GM04504 (cell line): ENCODE measurements at places on chromosomes 12 and 14.

- DNase-seq = no peak
These were observed 11.5 kb upstream of the SFSWAP start for GRCh38 chr12:131699434-131699833.

DNA sequence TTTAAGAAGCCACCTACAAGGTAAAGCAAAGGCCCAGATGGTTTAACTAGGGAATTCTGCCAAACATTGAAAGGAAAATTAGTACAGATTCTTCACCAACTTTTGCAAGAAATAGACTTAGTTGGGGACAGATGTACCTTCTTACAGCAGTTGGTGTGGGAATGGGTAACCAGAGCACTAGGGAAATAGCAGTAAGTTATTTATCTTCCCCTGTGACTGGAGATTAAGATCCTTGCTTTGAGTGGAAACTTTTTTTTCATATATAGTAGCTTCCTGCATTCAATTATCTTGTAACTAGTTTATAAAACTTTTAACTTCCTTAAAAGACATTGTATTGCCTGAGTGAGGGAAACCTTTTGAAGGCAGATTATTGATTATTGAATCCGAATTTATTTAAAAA lies 44.2 kb downstream of the ARID2 start:
- DNase-seq = no peak

- no peak for DNase-seq
These were observed 1.9 kb downstream of the SGPP1 start for GRCh38 chr14:63725786-63726460.

- DNase-seq = peak; percentile 63
These were observed 3.8 kb upstream of the CACNB3 start for GRCh38 chr12:48814262-48815125.

DNA sequence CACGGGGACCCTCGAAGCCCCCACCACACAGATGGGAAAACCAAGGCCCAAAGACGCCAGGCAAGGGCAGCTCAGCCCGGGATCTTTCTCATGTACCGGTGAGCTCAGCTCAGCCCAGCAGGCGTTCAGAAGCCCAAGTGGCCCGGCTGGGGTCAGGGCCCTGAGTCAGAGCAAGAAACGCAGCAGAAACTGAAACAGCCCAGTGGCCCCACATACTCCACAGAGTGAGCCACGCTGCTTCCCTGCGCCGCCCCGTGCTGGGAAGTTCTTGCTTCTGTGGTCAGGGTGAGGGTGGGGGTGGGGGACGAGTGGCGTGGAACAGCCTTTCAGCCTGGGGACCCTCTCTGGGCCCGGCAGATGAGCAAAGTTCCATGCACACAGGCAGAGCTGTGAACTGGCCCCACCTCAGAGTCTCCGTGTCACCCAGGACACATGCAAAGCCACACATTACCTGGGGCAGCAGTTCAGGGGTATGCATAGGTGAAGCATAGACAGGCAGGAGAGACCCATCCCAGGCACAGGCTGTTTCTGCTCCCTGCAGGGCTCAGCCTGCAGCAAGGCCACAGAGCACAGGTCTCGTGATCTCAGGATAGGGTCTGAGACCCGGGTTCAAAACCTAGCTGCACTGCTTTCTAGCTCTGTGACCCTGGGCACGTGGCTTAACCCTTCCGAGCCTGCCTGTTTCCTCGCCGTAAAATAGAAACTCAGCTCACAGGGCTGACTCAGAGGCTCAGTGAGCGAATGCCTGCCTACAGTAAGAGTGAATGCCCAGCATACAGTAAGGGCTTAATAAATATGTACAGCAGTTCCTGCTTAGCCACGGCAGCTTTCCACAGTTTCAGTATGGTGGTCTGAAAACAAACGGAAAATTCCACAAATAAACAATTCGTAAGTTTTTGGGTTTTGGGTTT lies 21.6 kb downstream of the NCOR2 start:
- DNase-seq = no peak

GRCh38 chr12:31235868-31236395 lies 90.0 kb downstream of the SINHCAF start:
- no peak for DNase-seq

DNA sequence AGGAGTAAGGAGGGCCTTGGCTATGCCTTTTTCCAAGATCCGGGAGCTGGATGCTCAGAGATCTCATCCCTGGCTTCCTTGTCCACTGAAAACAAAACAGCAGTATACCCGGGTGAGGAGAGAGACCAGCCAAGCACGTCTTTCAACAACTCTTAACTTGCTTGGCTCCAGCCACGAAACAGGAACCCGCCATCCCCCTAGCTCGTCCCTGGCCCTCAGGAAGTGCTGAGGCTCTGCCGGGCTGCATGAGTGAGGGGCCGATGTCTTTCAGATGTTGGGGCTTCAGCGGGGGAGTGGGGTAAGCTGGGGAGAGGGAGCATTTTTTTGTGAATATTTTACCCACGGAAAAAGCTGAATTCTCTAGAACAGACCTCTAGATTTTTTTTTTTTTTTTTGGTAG lies 231.1 kb downstream of the CACNA1C start:
- DNase-seq = peak; percentile 64

GRCh38 chr14:76574416-76575095 lies 186.7 kb upstream of the VASH1 start:
- DNase-seq = no peak

- DNase-seq = peak; percentile 40
These were observed 126.9 kb upstream of the KRAS start for GRCh38 chr12:25377469-25378177.
